ENCODE measurements at places on chromosomes 7 and 10.

- H3K27ac ChIP-seq: no peak overlapping the region
- H3K4me1 ChIP-seq: no peaks in the 10 kb centered on the region
- H3K27me3 ChIP-seq: no peaks in the 10 kb centered on the region
- H3K36me3 ChIP-seq: no peaks in the 10 kb centered on the region
- no peak for DNase-seq
- H3K4me3 ChIP-seq: no peak overlapping the region
Measured at GRCh38 chr7:42868480-42868879, 43.4 kb downstream of the C7orf25 start.

DNA sequence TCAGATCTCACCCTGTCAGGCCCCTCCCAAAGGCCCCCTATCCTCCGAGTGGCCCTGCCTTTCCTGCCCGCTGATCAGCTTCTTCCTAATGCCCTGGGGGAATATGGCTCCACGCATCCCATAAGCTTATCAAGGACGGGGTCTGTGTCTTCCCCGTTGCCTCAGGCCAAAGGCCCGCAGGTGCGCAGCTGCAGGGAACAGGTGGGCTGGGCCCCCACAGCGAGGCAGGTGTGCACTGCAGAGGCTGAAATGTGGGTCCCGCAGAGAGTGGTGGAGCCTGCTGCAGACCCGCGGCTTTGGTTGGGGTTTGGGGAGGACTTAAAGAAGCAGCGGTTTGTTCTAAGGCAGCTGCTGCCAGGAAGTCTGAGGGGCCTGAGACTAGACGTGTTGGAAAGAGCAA is 220.8 kb upstream of the TCERG1L start:
- no peaks in the 10 kb centered on the region for H3K27me3 ChIP-seq
- no peak overlapping the region for H3K4me3 ChIP-seq
- no peak for DNase-seq

GRCh38 chr10:74153123-74153522 is 2.1 kb downstream of the ADK start:
- peak; percentile 66 for DNase-seq
- H3K27ac ChIP-seq: no peak overlapping the region
- H3K27me3 ChIP-seq: no peaks in the 10 kb centered on the region
- peaks cover 3% of the 10 kb centered on the region for H3K4me1 ChIP-seq

GRCh38 chr7:150511048-150511447 is 3.6 kb upstream of the GIMAP7 start:
- no peak for DNase-seq
- H3K27me3 ChIP-seq: no peaks in the 10 kb centered on the region
- no peaks in the 10 kb centered on the region for H3K4me1 ChIP-seq

DNA sequence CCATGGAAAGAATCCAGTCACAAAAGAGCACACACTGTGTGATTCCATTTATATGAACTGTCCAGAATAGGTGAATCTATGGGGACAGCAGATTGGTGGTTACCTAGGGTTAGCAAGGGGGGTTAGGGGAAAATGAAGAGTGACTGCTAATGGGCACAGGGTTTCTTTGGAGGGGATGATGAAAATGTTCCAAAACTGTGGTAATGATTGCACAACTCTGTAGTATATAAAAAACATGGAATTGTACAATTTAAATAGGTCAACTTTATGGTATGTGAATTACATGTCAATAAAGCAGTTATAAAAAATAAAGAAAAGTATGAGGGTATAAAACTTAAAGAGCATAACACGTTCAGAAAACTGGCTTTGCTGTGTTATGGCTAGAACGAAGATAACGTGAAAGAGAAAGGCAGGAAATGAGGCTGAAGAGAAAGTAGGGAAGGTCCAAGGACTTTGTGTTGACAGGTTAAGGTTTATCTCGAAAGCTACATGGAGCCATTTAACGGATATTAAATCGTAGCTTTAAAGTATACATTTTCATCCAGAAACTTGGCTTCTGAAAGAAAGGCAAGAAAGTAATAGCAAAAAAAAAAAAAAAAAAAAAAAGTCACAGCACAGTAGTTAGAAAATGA is 26.4 kb upstream of the MSS51 start:
- peaks cover 6% of the 10 kb centered on the region for H3K4me1 ChIP-seq
- peak; percentile 4 for DNase-seq
- peaks cover 13% of the 10 kb centered on the region for H3K36me3 ChIP-seq
- H3K4me3 ChIP-seq: no peak overlapping the region

DNA sequence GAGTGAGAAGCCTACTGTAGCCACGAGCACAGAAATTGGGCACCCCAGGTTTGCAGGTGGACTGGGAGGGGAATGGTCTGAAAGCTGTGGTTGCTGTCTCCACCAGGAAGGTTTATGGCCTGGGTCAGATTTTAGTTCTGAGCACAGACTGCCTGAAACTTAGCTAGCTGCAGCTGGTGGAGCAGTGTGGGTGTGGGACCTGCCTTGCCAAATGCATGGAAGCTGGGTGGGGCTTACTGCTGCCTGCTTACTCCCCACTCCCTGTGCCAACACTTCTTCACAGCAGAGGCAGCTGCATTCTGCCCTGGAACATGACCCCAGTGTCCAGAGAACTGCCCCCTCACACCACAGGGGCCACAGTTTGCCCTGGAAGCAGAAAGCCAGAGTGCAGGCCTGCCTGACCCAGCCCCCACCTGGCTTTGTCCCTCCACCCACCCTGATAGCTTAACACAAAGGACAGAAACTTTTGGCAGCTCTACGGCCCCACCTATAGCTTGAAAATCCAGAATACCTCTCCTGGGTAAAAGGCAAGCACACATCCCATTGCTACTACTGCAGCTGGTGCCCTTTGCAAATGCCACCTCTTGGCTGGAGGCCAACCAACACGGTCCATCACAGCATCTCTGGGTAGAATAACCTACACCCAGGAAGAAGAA is 281.6 kb downstream of the AGMO start:
- H3K27me3 ChIP-seq: no peaks in the 10 kb centered on the region
- H3K4me1 ChIP-seq: no peaks in the 10 kb centered on the region
- DNase-seq: no peak
- H3K36me3 ChIP-seq: no peaks in the 10 kb centered on the region

- no peak for DNase-seq
- peaks cover 24% of the 10 kb centered on the region for H3K4me1 ChIP-seq
Measured at GRCh38 chr10:71840958-71841335, 10.1 kb downstream of the PSAP start.

- no peaks in the 10 kb centered on the region for H3K36me3 ChIP-seq
- H3K27ac ChIP-seq: no peak overlapping the region
- H3K4me1 ChIP-seq: peaks cover 8% of the 10 kb centered on the region
- H3K27me3 ChIP-seq: peaks cover 8% of the 10 kb centered on the region
- no peak for DNase-seq
- H3K4me3 ChIP-seq: no peak overlapping the region
Measured at GRCh38 chr10:75378379-75378778, 23.2 kb downstream of the ZNF503 start.

DNA sequence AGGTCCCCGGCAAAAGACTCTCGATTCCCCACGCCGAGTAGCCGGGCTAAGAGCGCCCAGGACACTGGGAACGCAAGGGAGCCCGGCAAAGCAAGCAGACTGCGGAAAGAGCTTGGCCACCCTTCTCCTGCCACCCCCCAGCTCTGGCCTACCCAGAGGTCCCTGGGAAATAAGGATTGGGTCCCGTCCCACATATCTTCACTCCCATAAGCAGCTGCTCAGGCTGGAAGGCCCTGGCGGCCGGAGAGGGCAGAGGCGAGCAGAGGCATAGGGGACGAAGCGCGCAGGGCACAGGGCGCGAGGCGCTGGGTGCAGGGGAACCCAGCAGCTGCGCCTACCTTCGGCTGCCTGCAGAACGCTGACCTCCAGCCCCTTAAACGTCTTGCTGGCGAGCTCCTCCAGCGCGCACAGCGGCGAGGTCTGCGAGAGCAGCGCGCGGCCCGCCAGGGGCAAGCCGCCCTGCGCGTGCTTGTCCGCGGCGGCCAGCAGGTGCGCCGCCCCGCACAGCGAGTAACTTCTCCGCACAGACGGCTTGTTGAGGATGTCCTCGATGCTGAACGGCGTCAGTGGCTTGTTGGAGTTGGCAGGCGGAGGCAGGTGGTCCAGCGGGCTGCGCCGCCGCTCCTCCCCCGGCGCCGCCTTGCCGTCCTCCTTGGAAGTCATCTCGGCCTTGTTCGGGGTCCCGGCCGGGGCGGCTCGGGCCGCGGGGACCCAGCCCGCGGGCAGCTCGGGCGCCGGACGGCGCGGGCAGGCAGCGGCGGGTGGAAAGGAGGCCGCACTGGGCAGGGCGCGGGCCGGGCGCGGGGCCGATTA is 904 bp downstream of the LBX1 start:
- H3K4me1 ChIP-seq: no peaks in the 10 kb centered on the region
- peaks cover 98% of the 10 kb centered on the region for H3K27me3 ChIP-seq
- H3K4me3 ChIP-seq: no peak overlapping the region
- H3K36me3 ChIP-seq: no peaks in the 10 kb centered on the region

DNA sequence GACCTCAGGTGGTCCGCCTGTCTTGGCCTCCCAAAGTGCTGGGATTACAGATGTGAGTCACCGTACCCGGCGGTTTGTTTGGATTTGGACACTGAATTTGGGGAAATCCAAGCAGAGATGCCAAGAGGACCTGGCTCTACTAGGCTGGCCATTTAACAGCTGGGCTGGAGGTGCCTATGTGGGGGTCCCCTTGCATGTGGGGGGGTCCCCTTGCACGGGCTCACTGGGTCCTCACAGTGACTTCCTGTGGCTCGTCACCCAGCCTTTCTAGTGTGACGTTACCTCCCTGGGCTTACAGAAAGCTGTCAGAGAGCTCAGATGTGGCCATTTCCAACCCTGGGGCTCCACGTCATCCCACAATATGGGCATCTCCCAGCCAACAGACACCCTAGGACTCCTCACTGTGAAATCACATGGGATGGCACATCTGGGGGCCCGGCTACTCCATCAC is 49.3 kb upstream of the GNA12 start:
- no peaks in the 10 kb centered on the region for H3K4me1 ChIP-seq
- no peaks in the 10 kb centered on the region for H3K36me3 ChIP-seq

DNA sequence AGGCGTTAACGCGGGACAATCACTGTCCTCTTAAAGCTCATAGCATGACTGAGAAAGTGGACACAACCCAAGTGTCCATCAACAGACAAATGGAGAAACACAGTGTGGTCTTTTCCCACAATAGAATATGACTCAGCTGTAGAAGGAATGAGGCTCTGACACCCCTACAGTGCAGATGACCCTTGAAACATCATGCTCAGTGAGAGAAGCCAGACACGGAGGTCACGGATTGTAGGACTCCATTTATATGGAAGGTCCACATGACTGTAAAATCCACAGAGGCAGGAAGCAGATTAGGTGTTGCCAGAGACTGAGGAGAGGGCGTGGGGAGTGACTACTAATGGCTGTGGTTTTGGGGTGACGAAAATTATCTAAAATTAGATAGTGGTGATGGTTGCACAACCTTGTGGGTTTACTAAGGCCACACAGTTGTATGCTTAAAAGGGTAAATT is 6.1 kb upstream of the NCAPG2 start:
- no peaks in the 10 kb centered on the region for H3K27me3 ChIP-seq
- DNase-seq: peak; percentile 23
- H3K4me3 ChIP-seq: no peak overlapping the region

GRCh38 chr10:14608381-14609001 is 166.2 kb downstream of the FAM107B start:
- peaks cover 5% of the 10 kb centered on the region for H3K4me1 ChIP-seq
- H3K4me3 ChIP-seq: no peak overlapping the region
- no peak for DNase-seq
- H3K27me3 ChIP-seq: no peaks in the 10 kb centered on the region
- no peaks in the 10 kb centered on the region for H3K36me3 ChIP-seq

GRCh38 chr7:134695321-134695860 is 48.7 kb downstream of the BPGM start:
- peak overlapping the region; percentile 64 for H3K27ac ChIP-seq
- H3K27me3 ChIP-seq: no peaks in the 10 kb centered on the region
- H3K4me3 ChIP-seq: no peak overlapping the region
- no peak for DNase-seq

DNA sequence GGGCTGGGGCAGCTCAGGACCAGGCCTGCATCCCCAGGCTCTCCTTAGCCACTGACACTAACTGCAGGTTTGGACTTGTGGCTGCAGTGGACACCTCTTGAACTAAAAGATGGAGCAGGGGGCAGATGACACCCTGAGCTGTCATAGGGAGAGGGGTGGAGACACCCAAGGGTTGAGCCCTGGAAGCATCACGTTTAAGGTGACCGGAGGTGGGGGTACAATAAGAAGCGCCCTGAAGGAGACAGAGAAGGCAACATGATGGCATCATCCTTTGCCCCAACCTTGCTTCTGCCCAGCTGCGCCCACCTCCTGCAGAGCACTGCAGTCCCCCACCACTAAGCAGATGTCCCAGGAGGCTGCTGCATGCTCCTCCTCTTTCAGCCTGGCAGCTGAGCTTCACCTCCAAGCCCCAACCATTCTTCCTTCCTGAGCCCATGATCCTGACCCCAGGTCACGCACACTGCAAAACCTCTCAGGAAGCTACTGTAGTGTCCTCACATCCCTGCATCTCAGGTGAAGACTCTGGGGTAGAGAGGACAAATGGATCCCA is 25.5 kb downstream of the OGDHL start:
- no peaks in the 10 kb centered on the region for H3K27me3 ChIP-seq
- no peak overlapping the region for H3K27ac ChIP-seq
- no peak for DNase-seq

DNA sequence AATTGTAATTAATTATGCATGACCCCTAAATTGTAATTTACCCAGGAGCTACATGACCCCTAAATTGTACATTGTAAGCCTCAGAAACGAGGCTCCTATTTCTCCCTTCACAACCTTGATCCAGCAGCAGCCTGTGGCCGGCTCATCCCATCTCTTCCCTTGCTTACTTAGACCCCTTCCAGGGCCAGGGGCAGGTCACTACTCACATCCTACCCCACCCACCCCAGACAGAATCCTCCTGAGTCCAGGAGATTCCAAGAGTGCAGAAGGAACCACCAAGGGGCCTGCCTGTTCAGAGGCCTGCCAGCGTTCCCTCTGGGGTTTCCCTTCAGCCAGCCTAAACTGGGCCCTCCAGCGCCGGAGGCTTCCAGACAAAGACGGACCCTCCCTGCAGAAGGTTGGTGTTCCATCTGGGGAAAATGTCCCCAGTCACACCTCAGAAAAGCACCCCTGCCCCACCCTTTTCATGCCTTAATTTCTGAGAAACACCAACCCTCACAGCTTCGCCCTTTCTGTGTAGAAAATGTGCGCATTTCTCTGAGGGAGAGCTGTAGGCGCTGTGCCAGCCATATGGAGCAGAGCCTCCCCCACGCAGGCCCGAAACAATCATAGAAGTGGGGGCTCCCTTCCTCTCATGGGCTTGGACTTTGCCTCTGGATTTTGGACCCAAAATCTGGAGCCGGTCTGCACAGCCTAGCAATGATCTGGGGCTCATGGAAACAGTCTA is 19.2 kb downstream of the LEP start:
- H3K4me1 ChIP-seq: peaks cover 2% of the 10 kb centered on the region
- H3K36me3 ChIP-seq: no peaks in the 10 kb centered on the region
- no peak overlapping the region for H3K4me3 ChIP-seq
- no peak for DNase-seq

DNA sequence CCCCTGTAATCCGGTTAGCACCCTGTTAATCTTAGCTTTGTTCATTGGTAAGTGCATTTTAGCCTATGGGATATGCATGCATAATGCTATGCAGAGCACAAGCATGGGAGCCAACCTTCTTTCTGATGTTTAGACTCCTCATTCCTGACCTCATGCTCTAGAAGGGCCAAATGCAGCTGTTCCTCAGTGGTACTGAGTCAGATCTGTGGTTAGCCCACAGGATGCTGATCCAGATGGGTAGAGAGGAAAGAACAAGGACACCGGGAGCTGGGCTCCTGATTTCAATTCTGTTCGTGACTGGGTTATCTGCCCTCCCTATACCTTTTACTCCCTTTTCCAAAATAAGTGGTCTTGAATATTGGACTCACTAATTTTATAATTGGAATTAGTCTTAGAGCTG is 31.7 kb upstream of the C10orf90 start:
- H3K27ac ChIP-seq: no peak overlapping the region
- no peaks in the 10 kb centered on the region for H3K36me3 ChIP-seq

- peaks cover 6% of the 10 kb centered on the region for H3K36me3 ChIP-seq
- H3K4me1 ChIP-seq: no peaks in the 10 kb centered on the region
- H3K27ac ChIP-seq: no peak overlapping the region
Measured at GRCh38 chr7:117146059-117146458, 176.8 kb downstream of the WNT2 start.

Data from IMR-90 (cell line).